ENCODE measurements at places on chromosomes 5 and 9. TPM values are rescaled to one million over a fixed set of nuclear protein-coding genes. Genes with fewer than 3 reads are reported as not detected.

GABBR2 gene
- 1.2 TPM for total RNA-seq

PLEKHG4B gene
- total RNA-seq = under 0.01 TPM

PFN3 gene
- total RNA-seq = not detected

DNAJC21 gene
- total RNA-seq = 22.8 TPM

C7 gene
- under 0.01 TPM for total RNA-seq

FGFR4 gene
- 0.87 TPM for total RNA-seq

DNA sequence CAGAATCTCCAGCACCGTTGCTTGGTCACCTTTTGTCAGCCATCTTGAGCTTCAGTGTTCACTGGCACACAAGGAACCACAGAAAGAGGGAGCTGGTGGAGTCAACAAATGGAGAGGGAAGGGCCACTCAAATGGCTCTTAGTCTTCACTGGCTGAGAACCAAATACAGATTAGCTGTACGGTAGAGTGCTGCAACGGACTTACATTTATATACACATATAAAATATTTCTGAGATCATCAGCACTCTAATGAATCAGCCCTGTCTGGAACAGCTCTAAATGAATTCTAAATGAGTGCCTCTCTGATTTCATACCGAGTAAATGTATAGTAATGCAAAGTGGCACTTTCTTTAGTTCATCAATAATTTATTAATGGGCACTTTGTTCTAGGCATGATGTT, 24.8 kb downstream of the KCTD16 start:
- DNase-seq = no peak

- DNase-seq = no peak
Measured at GRCh38 chr5:110751902-110752762, 13.3 kb downstream of the SLC25A46 start.

GRCh38 chr5:62289813-62290212, 16.2 kb upstream of the KIF2A start:
- no peak for DNase-seq

DNA sequence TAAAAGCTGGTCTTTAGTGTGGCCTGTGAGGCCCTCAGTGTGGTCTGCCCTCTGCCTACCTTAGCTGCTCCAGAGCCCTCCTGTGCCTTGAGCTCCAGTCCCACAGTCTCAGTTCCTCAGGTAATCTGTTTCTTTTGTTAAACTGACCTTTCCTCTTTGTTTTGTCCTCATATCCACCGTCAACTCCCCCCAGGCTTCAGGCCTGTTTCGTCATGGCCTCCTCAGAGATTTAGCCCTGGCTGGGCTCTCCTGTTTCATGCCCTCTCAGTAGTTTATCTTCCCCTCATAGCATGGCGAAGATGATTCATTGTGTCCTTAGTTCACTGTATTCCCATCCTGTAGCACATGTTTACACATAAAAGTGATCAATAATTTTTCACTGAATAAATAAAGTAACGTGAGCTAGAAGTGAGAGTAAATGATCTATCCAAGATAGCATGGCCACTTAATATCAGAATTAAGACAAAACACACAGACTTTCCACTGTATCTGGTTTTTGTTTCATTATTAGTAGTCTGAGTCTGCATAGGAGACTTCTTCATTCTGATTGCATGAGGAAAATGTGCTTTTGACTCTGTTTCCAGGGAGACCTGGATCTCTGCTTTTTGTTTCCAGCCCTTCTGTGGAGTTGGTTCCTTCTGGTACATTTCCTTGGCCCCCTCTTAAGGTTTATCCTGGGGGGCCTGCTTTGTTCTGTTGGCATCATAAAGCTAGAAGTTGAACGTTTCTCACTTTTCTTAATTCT, 70.5 kb downstream of the SNX24 start:
- no peak for DNase-seq

DNA sequence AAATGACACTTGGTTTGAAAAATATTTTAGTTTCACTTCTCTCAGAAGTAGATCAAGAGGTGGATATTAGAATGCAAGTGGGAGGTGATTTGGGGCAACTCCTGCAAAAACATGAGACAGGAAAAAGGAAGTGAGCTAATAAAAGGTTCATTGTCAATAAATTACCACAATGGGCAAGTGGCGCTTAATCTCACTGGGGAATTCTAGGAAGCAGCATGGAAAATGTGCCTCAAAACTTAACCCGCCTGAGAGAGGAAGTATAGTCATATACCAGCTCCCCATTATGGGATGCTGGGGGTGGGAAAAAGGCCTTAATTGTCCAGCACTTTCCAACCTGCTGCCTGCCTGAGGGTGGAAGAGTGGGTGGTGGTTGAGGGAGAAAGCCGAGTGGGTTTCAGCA, 204.1 kb downstream of the ELAVL2 start:
- DNase-seq = peak; percentile 48
